Spinal cord (tissue), 10 donors: ENCODE measurements at places on chromosomes 11 and 22. TPM values are rescaled to one million over a fixed set of nuclear protein-coding genes. Genes with fewer than 3 reads are reported as not detected.
A peak's percentile ranks its signal among the peaks of the same experiment; 100 is the strongest.

DNA sequence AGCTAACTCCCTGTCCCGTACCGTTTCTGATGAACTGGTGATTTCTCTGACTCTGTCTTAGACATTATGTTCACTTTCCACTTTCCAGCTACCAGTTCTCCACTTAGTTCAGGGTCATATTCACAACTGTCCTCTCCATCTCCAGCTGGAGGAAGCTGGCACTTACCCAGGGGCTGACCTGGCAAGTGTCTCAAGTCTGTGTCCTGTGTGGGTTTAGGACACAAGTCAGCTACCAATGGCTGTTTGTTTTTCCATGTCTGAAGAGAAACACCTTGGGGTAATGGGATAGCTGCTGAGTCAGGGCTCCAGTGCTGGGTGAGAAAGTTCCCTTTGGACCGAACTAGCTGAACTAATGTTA is 134.4 kb downstream of the CSNK2A3 start:
- H3K27ac ChIP-seq = no peak overlapping the region
- H3K36me3 ChIP-seq = no peaks in the 10 kb centered on the region
- peaks cover 7% of the 10 kb centered on the region for H3K27me3 ChIP-seq
- peaks cover 24% of the 10 kb centered on the region for H3K4me1 ChIP-seq
- H3K4me3 ChIP-seq = no peak overlapping the region
- DNase-seq = no peak

DNA sequence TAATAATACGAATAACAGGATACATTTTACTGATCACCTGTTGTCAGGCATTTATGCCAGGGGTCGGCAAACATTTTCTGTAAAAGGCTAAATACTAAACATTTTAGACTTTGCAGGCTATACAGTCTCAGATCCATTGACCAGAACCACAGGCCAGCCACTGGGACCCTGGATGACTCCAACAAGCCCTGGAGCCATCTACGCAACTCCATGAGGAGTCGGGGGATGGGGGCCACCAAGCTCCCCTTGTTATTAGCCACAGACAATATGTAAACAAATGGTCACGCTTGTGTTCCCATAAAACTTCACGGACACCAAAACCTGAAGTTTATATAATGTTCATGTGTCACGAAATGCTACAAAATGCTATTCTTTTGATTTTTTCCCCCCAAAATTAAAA is 54.4 kb upstream of the EMID1 start:
- no peak for DNase-seq

GRCh38 chr11:38924644-38925043 is 2326.6 kb upstream of the RAG2 start:
- no peaks in the 10 kb centered on the region for H3K36me3 ChIP-seq
- H3K27me3 ChIP-seq = no peaks in the 10 kb centered on the region
- H3K4me3 ChIP-seq = no peak overlapping the region

- H3K4me1 ChIP-seq = peaks cover 48% of the 10 kb centered on the region
- H3K27me3 ChIP-seq = no peaks in the 10 kb centered on the region
- peak overlapping the region; percentile 47 for H3K27ac ChIP-seq
- no peak overlapping the region for H3K4me3 ChIP-seq
Observed at GRCh38 chr11:61489833-61490721, 18.5 kb upstream of the LRRC10B start.

DNA sequence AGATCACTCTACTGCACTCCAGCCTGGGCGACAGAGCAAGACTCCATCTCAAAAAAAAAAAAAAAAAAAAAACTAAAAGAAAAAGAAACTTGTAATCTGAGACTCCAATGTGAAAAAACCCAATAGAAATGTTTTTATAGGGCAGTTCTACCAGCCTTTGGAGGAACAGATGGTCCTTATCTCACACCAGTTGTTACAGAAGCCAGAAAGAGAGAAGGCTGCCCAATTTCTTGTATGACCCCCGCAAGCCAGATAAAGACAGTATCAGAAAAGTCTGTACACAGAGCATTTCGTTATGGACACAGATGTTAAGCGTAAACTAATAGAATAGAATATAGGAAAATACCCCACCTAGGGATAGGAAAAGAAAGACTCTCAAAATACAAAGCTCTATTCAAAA is 11.3 kb upstream of the TSGA10IP start:
- peaks cover 2% of the 10 kb centered on the region for H3K36me3 ChIP-seq
- DNase-seq = no peak
- H3K27me3 ChIP-seq = no peaks in the 10 kb centered on the region
- H3K4me3 ChIP-seq = no peak overlapping the region

DNA sequence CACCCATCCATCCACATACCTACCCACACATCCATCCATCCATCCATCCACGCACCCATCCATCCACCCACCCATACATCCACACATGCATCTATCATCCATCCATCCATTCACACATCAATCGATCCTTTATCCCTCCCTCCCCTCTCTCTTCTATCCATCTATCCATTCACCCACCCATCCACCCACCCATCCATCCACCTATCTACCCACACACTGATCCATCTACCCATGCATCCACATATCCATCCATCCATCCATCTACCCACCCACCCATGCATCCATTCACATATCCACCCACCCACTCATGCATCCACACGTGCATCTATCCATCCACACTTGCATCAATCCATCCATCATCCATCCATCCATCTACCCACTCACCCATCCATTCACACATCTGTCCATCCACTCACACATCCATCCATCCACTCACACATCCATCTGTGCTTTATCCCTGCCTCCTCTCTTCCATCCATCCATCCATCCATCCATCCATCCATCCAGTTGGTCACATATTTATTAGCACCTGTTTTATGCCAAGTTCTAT is 366.1 kb downstream of the CTTN start:
- DNase-seq = no peak
- H3K27ac ChIP-seq = no peak overlapping the region
- H3K36me3 ChIP-seq = peaks cover 10% of the 10 kb centered on the region
- no peaks in the 10 kb centered on the region for H3K27me3 ChIP-seq

GRCh38 chr11:8059571-8060011 is 21.4 kb upstream of the TUB start:
- H3K27ac ChIP-seq = peak overlapping the region; percentile 44
- peaks cover 45% of the 10 kb centered on the region for H3K4me1 ChIP-seq
- H3K4me3 ChIP-seq = no peak overlapping the region
- no peaks in the 10 kb centered on the region for H3K27me3 ChIP-seq

GRCh38 chr11:65311170-65311678 is 3.4 kb upstream of the CDC42EP2 start:
- no peak overlapping the region for H3K4me3 ChIP-seq
- no peak overlapping the region for H3K27ac ChIP-seq
- H3K36me3 ChIP-seq = no peaks in the 10 kb centered on the region
- H3K27me3 ChIP-seq = no peaks in the 10 kb centered on the region
- DNase-seq = no peak

DNA sequence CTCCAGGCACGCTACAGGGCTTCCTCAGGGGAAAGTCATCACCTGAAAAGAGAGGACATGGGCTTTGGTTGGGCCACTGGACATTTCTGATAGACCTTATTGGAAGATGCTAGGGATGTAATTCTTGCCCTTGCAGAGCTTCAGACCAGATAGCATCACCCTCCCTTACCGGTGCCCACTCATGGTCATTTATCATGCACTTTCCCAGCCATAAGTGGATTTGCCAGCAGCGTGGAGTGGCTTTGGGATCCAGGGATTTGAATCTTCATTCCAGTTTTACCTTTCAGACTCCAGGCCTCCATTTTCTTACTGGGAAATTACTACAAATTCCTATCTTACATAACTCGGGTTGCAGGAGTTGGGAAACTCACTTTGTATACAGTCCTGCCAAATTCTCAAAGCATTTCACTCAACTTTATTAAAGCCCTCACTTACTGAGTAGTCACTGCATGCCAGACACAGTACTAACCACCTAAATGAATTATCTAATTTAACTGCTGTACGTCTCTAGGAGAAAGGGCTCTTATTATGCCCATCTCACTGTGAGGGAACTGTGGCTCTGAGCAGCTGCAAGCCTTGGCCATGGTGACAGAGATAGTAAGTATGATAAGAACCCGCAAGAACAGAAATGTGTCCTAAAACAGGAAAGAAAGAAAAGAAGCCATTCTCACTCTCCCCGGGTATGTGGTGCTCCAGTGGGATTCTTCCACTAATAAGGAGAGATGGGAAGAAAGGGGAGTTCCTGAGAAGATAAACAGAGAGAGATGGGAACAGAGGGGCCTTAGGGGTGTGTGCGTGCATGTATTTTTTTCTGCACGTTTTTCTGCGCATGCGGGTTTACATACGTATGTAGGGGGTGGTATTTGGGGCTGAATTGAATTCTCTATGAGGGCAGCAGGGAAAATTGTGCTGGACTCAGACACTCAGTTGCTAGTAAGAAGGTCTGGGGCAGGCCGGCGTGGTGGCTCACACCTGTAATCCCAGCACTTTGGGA is 9.7 kb downstream of the CHRM1 start:
- H3K36me3 ChIP-seq = peaks cover 11% of the 10 kb centered on the region
- H3K27ac ChIP-seq = no peak overlapping the region
- H3K4me3 ChIP-seq = no peak overlapping the region
- H3K4me1 ChIP-seq = peaks cover 27% of the 10 kb centered on the region

GRCh38 chr11:128552783-128553661 is 34.3 kb downstream of the ETS1 start:
- H3K27ac ChIP-seq = peak overlapping the region; percentile 74
- H3K4me3 ChIP-seq = no peak overlapping the region
- peaks cover 42% of the 10 kb centered on the region for H3K27me3 ChIP-seq
- H3K36me3 ChIP-seq = no peaks in the 10 kb centered on the region
- H3K4me1 ChIP-seq = peaks cover 37% of the 10 kb centered on the region

GRCh38 chr11:1815311-1815710 is 19.5 kb upstream of the SYT8 start:
- no peaks in the 10 kb centered on the region for H3K36me3 ChIP-seq
- H3K4me1 ChIP-seq = peaks cover 4% of the 10 kb centered on the region
- no peak overlapping the region for H3K4me3 ChIP-seq

DNA sequence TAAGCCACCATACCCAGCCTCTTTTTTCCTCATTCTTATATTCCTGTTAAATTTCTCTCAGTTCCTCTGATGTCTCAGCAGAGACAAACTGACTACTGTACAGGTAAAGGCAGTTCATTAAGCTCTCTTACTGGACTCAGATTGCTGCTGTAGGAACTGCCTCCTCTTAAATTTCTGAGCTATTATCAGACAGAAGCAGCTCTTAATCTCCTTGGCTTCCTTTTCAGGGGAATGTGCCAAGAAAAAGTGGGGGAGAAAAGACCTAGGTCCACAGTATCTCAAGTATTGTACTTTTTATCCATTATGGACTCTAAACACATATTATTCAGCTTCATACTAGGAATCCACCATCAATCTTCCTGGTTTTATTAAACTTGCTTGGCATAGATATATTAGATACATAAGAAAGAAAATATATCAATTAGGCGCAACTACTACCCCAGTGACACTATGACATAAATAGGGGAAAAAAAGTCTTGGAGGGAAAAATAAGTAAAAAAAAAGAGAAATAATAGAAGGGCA is 26.1 kb downstream of the MRTFA start:
- no peak overlapping the region for H3K4me3 ChIP-seq
- peaks cover 3% of the 10 kb centered on the region for H3K4me1 ChIP-seq
- no peak overlapping the region for H3K27ac ChIP-seq
- no peak for DNase-seq
- H3K36me3 ChIP-seq = no peaks in the 10 kb centered on the region

GRCh38 chr11:113412675-113413074 is 25.1 kb downstream of the ANKK1 start:
- DNase-seq = no peak
- no peak overlapping the region for H3K4me3 ChIP-seq
- no peaks in the 10 kb centered on the region for H3K4me1 ChIP-seq
- no peaks in the 10 kb centered on the region for H3K27me3 ChIP-seq
- no peak overlapping the region for H3K27ac ChIP-seq
- peaks cover 3% of the 10 kb centered on the region for H3K36me3 ChIP-seq

GRCh38 chr11:69460540-69461257 is 20.8 kb upstream of the LINC01488 start:
- DNase-seq = no peak
- H3K4me1 ChIP-seq = peaks cover 22% of the 10 kb centered on the region
- H3K36me3 ChIP-seq = no peaks in the 10 kb centered on the region
- no peak overlapping the region for H3K4me3 ChIP-seq
- no peaks in the 10 kb centered on the region for H3K27me3 ChIP-seq

- DNase-seq = no peak
- no peak overlapping the region for H3K27ac ChIP-seq
- H3K4me1 ChIP-seq = no peaks in the 10 kb centered on the region
- H3K4me3 ChIP-seq = no peak overlapping the region
- H3K36me3 ChIP-seq = peaks cover 48% of the 10 kb centered on the region
Observed at GRCh38 chr11:64786308-64786707, 8.0 kb upstream of the SF1 start.

GRCh38 chr22:38250643-38251340 is 22.0 kb downstream of the TMEM184B start:
- no peak overlapping the region for H3K4me3 ChIP-seq
- no peak for DNase-seq
- H3K36me3 ChIP-seq = peaks cover 38% of the 10 kb centered on the region

DNA sequence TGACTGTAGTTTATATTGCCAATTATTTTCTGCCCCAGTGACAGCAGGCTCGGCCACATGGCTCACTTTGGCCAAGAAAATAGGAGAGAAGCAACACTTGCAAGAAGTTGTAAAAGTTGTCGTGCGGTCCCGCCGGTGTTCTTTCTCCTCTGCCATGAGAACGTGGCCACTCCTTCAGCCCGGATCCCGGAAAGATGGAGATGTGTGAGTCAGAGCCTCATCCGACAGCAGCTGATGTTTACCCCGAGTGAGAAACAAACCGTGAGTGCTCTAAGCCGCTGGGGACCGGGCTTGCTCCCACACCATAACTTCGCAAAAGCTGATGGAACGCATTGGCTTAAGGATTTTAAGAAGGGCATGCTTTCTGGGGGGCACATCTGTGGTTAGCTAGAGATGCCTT is 157.0 kb downstream of the CACNA1I start:
- H3K4me1 ChIP-seq = peaks cover 35% of the 10 kb centered on the region
- no peak overlapping the region for H3K27ac ChIP-seq

- no peak for DNase-seq
- H3K27ac ChIP-seq = no peak overlapping the region
- no peak overlapping the region for H3K4me3 ChIP-seq
- peaks cover 11% of the 10 kb centered on the region for H3K36me3 ChIP-seq
- H3K4me1 ChIP-seq = no peaks in the 10 kb centered on the region
Observed at GRCh38 chr11:111672949-111673348, 70.7 kb downstream of the SIK2 start.

A4GALT gene
- 14.6 TPM for total RNA-seq

ALX4 gene
- 8.6 TPM for total RNA-seq

SYCE3 gene
- 0.66 TPM for total RNA-seq

CDC42EP1 gene
- total RNA-seq = 4.8 TPM

OR51E1 gene
- total RNA-seq = 0.40 TPM

OR4A47 gene
- not detected for total RNA-seq

PLEKHA7 gene
- 10.9 TPM for total RNA-seq

OR10G7 gene
- total RNA-seq = not detected
